ENCODE measurements at places on chromosomes 6 and 20.

DNA sequence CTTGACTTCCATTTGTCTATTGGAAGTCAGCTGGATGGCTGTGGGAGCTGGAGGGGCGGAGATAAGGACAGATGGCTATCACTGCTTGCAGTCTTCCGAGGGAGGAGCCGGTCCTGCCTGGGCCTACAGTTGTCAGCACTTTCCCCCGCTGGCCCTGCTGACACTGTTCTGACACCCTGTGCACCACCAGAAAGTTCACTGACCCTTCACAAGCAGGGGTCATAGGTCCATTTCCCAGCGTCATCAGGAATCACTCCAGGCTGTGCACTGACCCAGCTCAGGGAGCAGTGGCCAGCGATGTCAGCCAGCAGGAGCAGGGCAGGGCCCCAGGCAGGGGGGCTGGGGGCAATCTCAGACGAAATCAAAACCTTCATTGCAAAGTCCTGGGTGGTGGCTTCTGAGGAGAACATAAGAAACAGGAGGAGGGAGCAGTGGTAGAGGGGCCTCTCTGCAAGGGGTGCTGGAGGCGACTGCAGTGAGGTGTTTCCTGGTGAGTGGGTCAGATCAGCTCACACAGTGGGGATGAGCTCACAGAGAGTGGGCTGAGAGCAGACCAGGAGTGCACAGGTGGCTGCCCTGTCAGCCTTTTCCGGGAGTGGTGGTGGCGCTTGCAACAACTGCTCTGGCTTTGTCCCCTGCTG is 26.5 kb upstream of the PLEKHG1 start:
- DNase-seq: no peak

GRCh38 chr20:53763707-53764414 is 170.2 kb upstream of the ZNF217 start:
- DNase-seq: no peak

DNA sequence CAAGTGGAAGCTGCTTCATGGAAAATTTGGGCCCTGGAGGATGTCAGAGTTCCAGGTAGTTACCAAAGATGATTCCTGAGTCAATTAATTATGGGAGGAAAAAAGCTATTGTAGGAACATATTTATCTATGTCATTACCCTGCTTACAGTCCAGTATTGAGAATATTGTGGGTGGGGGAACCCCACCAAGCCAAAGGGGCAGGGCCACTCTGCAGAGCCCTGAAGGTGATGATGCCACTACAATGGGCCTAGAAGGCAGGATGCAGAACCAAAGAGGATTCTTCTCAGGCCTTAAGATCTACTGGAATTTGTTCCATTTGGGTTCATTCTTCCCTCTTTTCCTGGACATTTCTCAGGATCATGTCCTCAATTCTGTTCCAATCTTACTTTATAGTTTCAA is 375.2 kb upstream of the MARCKS start:
- DNase-seq: no peak

DNA sequence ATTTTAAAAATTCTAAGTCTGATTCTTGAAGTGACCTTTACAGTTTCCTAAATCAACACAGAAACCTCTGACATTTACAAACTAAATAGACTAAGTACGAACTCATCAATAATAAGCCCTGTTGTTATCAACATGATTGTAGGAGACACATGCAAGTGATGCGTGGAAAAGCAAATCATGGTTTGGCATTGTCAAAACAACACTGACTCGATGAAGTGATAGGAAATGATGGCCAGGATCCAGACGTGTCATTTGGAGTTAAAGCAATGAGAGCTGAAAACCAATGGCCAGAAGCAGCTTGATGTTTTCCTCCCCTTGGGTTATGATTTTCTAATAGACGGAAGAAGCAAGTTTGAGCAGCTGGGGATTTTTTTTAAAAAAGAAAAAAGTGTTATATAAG is 117.4 kb upstream of the FAM184A start:
- DNase-seq: no peak

- DNase-seq: no peak
These were observed 62.4 kb downstream of the ADNP start for GRCh38 chr20:50868509-50869495.

- no peak for DNase-seq
These were observed 1.0 kb upstream of the DUSP22 start for GRCh38 chr6:291204-291696.

GRCh38 chr6:11761744-11762620 is 16.6 kb downstream of the ADTRP start:
- DNase-seq: no peak

DNA sequence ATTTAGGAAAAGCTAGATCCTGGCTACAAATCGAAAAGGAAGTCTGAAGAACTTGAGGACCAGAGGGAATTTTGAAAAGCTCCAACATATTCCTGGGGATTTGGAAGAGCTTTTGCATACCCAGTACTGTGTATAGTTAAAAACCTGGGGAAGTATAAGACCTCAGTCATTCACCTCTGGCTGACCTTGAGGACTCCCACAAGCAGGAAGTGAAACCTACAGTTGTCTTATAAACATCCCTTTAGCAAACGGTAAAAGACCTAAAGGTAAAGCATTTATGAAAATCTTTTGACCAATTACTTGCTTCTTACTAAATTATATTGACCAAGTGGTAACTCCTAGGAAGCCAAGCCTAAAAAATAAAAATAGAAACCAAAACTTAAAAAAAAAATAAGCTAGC is 175.0 kb downstream of the HAO1 start:
- no peak for DNase-seq

DNA sequence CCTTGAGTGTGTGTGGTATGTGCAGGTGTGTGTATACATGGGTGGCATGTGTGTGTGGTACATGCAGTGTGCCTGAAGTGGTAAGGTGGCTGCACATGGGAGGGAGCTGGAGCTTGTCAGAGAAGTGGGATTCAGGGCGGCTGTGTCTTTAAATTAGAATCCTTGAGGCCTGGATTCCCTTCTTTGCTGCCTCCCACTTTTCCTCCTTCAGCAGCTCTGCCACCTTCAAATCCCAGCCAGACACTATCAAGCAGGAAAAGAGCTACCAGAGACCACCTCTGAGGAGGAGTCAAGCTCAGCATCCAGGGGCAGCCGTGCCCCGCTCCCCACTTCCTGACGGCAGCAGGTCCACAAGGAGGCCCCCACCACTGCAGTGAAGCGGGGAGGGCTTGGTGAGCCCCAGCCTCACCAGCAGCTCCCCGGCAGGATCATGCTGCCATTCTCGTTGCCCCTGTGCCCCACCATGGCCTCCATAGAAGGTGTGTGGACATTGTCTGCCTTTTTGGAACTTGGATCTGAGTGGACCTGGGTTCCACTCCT is 131.0 kb upstream of the MLN start:
- no peak for DNase-seq

DNA sequence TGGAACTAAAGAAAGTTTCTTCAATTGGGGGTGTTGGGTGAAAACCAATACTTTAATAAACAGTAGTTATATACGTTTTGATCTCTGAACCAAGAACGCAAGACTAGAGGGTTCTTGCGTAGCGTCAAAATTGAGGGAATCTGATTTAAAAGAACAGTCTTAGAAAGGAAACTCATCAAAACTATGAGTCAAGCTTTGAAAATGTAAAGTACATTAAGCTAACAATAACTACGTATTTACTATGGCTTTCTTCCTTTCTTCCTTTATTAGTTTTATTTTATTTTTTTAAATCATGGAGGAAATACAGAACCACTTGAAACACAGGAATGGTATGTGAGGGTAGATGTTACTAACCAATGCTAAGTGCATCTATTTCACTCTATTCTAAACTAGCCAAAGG is 287.0 kb upstream of the RSPO3 start:
- DNase-seq: no peak

DNA sequence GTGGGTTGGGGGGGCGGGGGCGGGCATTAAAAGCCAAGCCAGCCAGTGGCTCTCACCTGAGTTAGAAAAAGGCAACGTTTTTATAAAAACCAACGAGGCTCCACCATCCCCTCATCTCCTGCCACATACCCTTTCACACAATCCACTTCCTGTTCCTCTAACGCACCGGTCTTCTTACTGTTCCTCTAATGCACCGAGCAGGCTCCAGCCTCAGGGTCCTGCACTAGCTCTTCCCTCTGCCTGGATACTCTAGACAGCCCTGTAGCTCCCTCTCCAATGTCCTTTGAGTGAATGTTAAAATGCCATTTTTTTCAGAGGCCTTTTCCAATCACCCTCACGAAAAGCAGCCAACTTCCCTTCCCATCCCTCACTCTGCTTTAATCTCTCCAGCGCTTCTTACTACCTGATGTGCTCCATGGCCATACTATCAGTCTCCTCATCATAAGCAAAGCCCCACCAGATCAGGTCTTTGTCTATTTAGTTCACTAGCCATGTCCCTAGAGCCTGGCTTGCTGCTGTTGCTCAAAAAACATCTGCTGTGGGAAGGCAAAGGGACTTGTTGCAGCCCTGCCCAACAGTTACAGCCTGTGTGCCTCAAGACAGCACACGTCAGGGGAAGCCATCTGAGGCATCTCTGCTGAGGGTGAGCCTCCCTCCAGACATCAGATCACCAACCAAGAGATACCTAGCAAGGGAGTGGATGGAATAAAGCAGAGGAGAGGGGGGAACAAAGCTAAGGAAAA is 3.9 kb downstream of the FKBP1A start:
- DNase-seq: no peak

DNA sequence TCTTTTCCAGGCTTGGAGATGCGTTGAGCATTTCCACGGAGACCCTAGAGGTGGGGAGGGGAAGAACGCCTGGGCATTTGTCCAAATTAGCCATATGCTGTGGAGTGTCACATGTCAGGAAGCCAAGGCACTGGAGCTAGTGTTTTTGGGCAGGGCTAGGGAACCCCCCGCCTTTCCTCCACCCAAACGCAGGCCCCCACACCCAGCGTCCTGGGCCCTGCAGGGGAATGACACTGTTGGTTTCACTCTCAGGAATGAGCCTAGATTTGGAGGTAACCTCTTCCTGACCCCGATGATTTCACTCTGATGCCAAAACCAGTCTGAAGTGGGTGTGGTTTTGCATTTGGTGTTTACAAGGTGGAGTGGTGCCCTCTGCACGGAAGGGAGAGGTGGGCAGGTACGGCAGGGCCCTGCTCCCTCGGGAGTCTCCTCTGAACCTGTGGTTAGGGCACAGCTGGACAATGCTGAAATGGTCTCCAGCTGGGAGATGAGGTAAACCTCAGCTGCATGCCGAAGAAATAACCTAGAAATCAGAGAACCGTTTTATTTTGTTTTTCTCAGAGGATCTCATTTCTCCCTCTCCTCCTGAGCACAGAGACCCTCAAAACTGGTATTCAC is 29.5 kb downstream of the MTHFD1L start:
- peak; percentile 74 for DNase-seq

DNA sequence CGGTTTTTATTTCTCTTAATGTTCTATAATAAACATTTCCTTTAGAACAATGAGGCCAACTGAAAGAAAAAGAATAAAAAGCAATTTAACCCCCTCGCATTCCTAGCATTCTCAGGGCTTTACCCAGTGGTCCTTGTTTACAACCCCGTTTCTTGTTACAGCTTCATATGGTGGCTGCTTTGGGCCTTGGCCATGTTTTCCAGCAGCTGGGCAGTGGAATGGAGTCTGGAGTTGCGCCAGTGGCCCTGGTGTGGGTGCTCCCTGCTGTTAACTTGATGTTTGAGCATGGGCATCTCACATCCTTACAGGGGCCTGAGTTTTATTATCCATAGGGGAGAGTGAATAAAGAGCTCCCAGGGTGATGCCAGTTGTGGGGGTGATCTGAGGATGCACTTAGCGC is 18.8 kb downstream of the EFCAB8 start:
- no peak for DNase-seq

- DNase-seq: no peak
These were observed 20.6 kb downstream of the MMP24OS start for GRCh38 chr20:35257175-35257909.

DNA sequence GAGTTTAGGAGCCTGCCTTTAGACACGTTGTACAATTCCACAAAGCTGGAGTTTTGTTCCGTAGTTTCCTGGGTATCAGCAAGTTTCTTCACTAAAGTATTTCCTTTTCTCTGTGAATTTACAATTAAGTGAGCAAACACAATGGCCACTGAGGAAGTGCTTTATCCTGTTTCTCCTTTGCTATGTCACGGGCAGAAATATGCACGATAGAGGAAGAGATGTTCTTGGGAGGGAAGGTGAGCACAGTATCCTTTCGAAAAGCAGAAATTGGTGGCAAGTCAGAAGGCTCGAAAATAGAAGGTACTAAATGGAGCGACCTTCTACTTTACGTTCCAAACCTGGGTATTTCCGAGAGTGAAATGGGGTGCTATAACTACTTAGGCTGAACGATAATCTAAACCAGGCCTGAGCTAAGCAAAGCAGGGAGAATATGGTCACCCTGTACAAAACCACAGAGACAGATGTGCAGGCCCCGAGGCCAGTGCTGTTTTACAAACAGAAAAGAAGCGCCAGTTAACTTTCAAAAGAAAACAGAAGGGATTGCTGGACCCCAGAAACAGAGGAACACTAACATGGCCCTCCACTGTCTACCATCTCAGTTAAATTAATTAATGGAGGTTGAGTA is 259.6 kb downstream of the TBC1D7 start:
- DNase-seq: no peak

GRCh38 chr6:441126-441920 is 49.8 kb downstream of the IRF4 start:
- DNase-seq: no peak

DNA sequence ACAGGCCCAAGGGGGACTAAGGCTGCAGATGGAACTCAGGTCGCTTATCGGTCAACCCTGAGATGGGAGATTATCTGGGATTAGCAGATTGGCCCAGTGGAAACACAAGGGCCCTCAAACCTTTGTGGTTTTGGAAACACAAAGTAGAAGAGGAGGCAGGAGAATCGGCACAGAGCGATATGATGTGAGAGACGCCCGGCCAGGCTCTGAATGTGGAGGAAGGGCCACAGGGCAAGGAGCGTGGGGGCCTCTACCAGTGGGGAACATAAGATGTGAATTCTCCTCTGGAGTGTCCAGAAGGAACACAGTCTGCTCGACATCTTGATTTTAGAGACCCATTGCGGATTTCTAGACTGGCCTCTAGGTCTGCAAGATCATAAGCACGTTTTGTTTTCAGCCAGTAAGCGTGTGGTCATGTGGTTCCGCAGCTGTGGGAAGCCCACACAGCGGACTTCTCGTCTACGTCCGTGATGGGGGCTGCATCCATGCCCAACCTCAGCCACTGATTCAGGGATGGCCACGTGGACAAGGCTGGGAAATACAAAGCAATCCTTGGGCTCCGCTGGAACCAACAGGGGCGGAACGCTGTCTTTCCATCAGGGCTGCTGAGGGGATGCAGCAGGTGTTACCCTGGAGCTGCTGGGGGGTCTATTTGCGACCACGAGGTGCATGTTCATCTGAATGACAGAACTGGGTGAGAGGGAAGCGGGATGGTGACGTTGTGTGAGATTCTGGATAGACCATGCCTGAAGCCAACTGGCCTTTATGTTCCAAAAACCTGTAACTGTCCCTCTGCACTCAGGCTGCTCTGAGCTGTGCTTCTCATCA is 127.6 kb upstream of the PMEPA1 start:
- no peak for DNase-seq

GRCh38 chr20:23311947-23312506 is 38.6 kb upstream of the NXT1 start:
- no peak for DNase-seq

- no peak for DNase-seq
These were observed 311.7 kb upstream of the JAG1 start for GRCh38 chr20:10985536-10985935.

GRCh38 chr20:2839732-2840137 is 720 bp downstream of the PCED1A start:
- no peak for DNase-seq

Data from cerebellar nuclear complex (tissue), 1 donor.